ENCODE measurements at places on chromosomes 16 and 17.

DNA sequence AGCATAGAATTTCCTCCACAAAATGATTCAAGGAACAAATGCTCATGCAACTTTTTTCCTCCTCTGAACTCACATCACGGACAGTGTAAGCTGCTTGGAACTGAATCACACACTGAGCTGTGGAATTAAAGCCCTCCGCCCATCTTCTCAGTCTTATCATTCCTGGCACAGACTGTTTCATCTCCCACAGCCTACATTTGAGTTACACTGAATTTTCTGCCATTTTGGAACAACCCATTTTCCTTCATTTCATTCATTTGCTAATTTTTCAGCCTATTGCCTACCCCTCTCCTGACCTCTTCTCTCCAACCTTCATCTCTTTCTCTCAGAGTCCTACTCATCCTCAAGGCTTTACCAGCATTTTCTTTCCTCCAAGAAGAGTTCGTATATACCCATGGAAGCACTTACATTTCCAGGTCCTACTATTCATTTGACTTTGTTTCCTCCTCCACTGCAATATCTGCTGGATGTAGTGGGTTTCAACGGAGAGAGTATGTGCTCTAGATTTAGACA is 39.1 kb upstream of the TOM1L1 start:
- no peak overlapping the region for H3K4me3 ChIP-seq
- no peak for DNase-seq
- H3K27me3 ChIP-seq = no peaks in the 10 kb centered on the region
- no peaks in the 10 kb centered on the region for H3K4me1 ChIP-seq
- no peak overlapping the region for H3K27ac ChIP-seq
- no peaks in the 10 kb centered on the region for H3K36me3 ChIP-seq

GRCh38 chr16:280005-280460 is 358 bp upstream of the ARHGDIG start:
- H3K36me3 ChIP-seq = no peaks in the 10 kb centered on the region
- no peak overlapping the region for H3K27ac ChIP-seq
- peaks cover 60% of the 10 kb centered on the region for H3K27me3 ChIP-seq
- H3K4me1 ChIP-seq = no peaks in the 10 kb centered on the region

- H3K27me3 ChIP-seq = no peaks in the 10 kb centered on the region
- H3K4me3 ChIP-seq = peak overlapping the region; percentile 13
Observed at GRCh38 chr16:69613378-69614154, 47.8 kb downstream of the NFAT5 start.

- peaks cover 6% of the 10 kb centered on the region for H3K4me1 ChIP-seq
- H3K4me3 ChIP-seq = no peak overlapping the region
- H3K27ac ChIP-seq = no peak overlapping the region
- H3K27me3 ChIP-seq = no peaks in the 10 kb centered on the region
- DNase-seq = no peak
- no peaks in the 10 kb centered on the region for H3K36me3 ChIP-seq
Observed at GRCh38 chr16:9042533-9042932, 48.9 kb upstream of the HAPSTR1 start.

DNA sequence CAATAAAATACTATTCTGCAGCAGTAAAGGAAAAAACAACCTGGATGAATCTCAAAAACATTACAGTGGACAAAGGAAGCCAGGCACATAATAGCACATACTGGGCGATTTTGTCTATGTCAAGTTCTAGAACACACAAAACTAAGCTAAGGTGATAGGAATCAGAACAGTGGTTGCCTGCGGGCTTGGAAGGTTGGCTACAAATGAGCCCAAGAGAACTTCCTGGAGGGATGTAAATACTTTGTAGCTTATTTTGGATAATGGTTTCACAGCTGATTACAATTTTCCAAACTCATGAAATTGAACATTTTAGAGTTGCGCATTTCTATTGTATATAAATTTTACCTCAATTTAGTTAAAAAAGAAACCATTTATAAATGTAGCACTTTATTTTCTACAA is 67.6 kb upstream of the CES5A start:
- no peak overlapping the region for H3K27ac ChIP-seq
- no peaks in the 10 kb centered on the region for H3K36me3 ChIP-seq
- H3K4me1 ChIP-seq = no peaks in the 10 kb centered on the region
- no peak for DNase-seq
- H3K4me3 ChIP-seq = no peak overlapping the region
- peaks cover 12% of the 10 kb centered on the region for H3K27me3 ChIP-seq

DNA sequence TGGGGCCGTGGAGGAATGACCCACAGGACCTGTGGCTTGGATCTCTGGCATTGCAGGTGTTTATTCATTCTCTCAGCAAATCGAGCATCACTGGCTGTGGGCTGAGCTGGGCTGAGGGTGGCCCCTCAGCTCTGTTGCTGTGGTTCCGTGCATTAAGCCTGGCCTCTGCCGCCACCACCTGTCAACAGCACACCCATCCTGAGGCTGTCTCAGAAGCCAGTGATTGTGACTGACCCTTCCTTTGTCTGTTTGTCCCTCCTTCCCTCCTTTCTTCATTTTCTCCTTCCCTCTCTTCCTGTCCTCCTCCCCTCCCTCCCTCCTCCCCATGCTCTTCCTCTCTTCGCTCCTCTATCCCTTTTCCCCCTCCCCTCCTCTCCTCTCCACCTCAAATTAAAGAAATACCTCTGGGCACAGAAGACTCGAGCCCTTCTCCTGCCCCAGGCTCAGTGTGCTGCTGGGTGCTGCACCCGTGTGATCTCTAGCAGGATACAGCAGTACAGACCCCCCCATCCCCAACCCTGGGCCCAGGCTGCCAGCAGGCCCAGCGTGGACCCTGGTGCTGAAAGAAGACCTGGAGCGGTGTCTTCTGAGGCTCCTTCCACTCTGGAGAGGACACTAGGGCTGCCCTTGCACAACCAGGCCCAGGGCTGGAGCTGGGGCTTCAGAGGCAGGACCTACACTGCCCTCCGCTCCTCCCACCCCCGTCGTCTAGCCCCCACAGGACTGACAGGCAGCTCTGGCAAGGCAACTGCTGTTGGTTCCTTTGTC is 75.9 kb downstream of the PLD6 start:
- H3K4me1 ChIP-seq = no peaks in the 10 kb centered on the region
- no peaks in the 10 kb centered on the region for H3K27me3 ChIP-seq
- H3K4me3 ChIP-seq = no peak overlapping the region
- H3K27ac ChIP-seq = no peak overlapping the region
- no peak for DNase-seq

DNA sequence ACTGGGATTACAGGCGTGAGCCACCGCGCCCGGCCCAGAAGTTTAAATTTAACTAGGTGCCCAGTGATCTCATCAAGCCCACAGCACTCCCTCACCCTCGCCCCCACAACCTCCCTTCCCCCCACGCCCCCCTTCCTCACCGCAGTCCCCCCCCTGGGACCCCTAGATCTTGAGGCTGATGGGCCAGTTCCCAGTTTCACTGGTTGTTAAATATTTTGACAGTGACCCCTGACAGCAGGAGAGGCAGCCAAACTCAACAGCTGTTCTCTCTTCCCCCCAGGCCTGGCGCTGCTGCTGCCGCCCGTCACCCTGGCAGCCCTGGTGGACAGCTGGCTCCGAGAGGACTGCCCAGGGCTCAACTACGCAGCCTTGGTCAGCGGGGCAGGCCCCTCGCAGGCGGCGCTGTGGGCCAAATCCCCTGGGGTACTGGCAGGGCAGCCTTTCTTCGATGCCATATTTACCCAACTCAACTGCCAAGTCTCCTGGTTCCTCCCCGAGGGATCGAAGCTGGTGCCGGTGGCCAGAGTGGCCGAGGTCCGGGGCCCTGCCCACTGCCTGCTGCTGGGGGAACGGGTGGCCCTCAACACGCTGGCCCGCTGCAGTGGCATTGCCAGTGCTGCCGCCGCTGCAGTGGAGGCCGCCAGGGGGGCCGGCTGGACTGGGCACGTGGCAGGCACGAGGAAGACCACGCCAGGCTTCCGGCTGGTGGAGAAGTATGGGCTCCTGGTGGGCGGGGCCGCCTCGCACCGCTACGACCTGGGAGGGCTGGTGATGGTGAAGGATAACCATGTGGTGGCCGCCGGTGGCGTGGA is 15.6 kb downstream of the QPRT start:
- DNase-seq = no peak
- no peaks in the 10 kb centered on the region for H3K27me3 ChIP-seq

DNA sequence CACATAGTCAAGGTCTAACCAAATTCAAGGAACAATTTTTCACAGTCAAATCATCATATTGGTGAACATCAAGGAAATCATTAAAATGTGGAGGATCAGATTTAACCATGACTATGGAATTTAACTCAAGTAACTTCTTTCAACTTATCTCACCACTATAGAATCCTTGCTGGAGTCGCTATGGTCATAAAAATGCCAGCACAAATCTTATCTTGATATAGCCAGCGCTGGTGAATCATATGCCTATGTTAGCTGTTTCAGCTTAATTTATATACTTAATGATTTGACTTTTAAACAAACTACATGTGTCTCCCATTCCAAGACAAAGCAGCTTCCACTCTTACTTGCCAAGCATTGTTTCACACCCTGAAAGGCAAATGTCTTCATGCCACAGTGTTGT is 416.4 kb downstream of the CDH11 start:
- H3K27me3 ChIP-seq = no peaks in the 10 kb centered on the region
- no peak for DNase-seq
- no peaks in the 10 kb centered on the region for H3K36me3 ChIP-seq
- no peak overlapping the region for H3K27ac ChIP-seq
- H3K4me3 ChIP-seq = no peak overlapping the region

GRCh38 chr17:795721-796120 is 13.6 kb downstream of the MRM3 start:
- H3K4me1 ChIP-seq = peaks cover 19% of the 10 kb centered on the region
- peaks cover 26% of the 10 kb centered on the region for H3K36me3 ChIP-seq
- H3K27me3 ChIP-seq = no peaks in the 10 kb centered on the region
- no peak overlapping the region for H3K4me3 ChIP-seq
- no peak for DNase-seq

GRCh38 chr17:15464231-15464985 is 3.0 kb downstream of the CDRT4 start:
- H3K4me1 ChIP-seq = no peaks in the 10 kb centered on the region
- DNase-seq = no peak
- no peaks in the 10 kb centered on the region for H3K27me3 ChIP-seq

- no peaks in the 10 kb centered on the region for H3K4me1 ChIP-seq
- no peak overlapping the region for H3K27ac ChIP-seq
- no peaks in the 10 kb centered on the region for H3K36me3 ChIP-seq
- no peak for DNase-seq
- peaks cover 16% of the 10 kb centered on the region for H3K27me3 ChIP-seq
- H3K4me3 ChIP-seq = no peak overlapping the region
Observed at GRCh38 chr16:85585711-85586110, 27.4 kb upstream of the GSE1 start.

DNA sequence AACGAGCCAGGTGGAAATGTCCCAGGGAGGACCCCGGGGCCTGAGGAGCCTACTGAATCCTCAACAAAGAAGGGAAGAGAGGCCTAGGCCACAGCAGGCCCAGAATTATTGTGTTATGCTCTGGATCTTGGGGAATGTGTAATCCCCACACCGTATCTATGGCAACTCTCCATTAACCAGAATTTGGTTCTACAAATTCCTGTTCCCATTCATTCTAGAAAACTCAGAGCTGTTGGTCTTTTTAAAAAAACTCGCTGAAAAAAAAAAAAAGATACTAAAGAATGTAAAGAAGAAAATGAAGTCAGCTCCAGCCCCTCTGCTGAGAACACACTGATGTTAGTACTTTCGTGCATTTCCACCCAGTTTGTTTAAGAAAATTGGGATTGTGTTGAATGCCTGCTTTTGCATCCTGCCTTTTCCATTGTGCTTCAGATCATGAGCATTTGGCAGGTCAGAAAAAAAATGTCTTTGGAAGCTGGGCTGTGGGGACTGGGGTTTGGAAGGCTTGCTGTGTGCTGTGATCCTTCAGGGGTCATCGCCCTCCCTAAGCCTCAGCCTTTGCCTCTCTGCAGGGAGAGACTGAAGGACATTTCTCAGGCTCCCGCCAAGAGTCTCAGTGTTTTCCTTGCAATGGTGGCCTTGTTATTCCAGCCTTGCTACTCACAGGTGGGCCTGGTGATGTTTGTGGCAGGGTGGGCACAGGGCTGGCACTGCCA is 69.5 kb downstream of the SREBF1 start:
- no peak overlapping the region for H3K27ac ChIP-seq
- H3K27me3 ChIP-seq = no peaks in the 10 kb centered on the region
- peaks cover 20% of the 10 kb centered on the region for H3K4me1 ChIP-seq
- no peak overlapping the region for H3K4me3 ChIP-seq

DNA sequence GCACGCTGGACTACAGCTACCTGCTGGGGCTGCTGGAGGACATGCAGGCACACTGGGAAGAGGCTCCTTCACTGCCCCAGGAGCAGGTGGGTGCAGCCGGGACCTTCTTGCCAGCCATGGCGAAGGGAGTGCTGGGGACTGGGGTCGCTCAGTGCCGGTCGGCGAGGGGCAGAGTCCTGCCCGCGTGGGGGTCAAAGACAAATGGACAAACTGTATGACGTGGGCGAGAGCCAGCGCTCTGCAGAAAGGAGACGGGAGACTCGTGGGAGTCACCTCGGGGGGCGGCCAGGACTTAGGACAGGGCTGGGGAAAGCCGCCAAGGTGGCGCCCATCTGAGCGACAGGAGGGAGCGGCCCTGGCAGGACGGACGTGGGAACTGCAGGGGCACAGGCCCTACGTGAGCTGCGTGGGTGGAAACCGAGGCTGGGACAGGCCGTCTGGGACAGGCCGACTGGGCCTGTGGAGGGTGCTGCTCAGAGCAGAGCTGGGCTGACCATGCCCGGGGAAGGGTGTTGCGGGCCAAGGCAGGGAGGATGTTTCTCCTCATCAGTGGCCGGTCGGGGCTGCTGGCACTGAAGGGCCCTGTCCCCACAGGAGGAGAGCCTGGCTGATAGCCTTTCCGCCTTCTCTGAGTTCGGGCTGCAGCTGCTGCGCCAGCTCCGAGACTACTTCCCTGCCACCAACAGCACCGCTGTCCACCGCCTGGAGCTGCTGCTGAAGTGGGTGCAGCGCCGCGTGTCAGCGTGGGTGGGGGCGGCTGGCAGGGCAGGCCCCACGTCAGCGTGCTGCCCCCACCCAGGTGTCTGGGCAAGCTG is 8.0 kb downstream of the TSR3 start:
- DNase-seq = no peak
- H3K27ac ChIP-seq = no peak overlapping the region

GRCh38 chr17:30225112-30225511 is 10.4 kb downstream of the SLC6A4 start:
- H3K27me3 ChIP-seq = peaks cover 19% of the 10 kb centered on the region
- no peak for DNase-seq
- H3K4me3 ChIP-seq = no peak overlapping the region
- H3K36me3 ChIP-seq = no peaks in the 10 kb centered on the region

Measured in keratinocyte (primary cell).